IPS DF 6.9 (cell line): ENCODE measurements at places on chromosomes 6 and 20.

DNA sequence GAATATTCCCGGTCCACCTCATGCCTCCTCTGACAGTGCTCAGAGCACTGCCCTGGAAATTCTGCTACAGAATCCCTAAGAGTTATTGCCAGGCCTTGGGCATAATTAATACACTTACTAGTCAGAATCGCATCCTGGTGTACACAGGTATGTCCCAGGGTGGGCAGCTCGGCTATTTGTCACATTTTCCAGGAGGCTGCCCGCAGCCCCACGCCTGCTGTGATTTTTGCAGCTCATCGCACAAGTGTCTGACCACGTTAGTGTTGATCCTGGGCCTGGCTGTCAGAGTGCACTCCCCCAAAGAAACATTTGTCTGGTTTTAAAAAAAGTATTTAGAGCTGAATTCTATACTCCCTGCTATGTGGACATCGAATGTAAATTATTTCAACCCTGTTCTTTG is 105.4 kb downstream of the CD83 start:
- H3K36me3 ChIP-seq: no peaks in the 10 kb centered on the region
- H3K27me3 ChIP-seq: no peaks in the 10 kb centered on the region
- no peak for DNase-seq
- H3K4me1 ChIP-seq: no peaks in the 10 kb centered on the region

- H3K27me3 ChIP-seq: no peaks in the 10 kb centered on the region
- DNase-seq: no peak
- no peak overlapping the region for H3K4me3 ChIP-seq
- no peak overlapping the region for H3K27ac ChIP-seq
Measured at GRCh38 chr20:11281240-11281639, 607.4 kb upstream of the JAG1 start.

- H3K4me3 ChIP-seq: no peak overlapping the region
- no peak for DNase-seq
- H3K4me1 ChIP-seq: no peaks in the 10 kb centered on the region; the same call in 1 of the 2 replicates
- H3K27ac ChIP-seq: no peak overlapping the region
Measured at GRCh38 chr6:154852687-154853086, 119.5 kb downstream of the SCAF8 start.

GRCh38 chr6:7048894-7049293 is 58.9 kb upstream of the RREB1 start:
- DNase-seq: no peak
- H3K4me1 ChIP-seq: no peaks in the 10 kb centered on the region
- no peak overlapping the region for H3K4me3 ChIP-seq
- H3K36me3 ChIP-seq: no peaks in the 10 kb centered on the region
- H3K27ac ChIP-seq: no peak overlapping the region

DNA sequence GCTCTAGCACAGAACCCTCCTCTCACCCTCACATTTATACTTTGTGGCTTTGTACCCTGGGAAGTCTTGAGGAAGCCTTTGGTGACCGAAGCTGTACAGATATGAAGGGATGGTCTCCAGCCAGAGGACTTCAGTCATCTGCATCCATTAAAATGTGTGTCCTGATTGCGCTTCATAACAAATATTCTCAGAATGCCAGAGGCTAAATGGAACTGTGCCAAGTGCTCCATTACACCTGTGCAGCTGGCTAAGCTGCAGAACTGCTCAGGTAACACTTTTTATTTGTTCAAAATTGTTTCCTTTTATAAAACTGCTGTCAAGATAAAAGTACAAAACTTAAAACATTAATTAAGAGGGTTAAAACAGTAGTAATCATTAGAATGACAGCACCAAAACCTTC is 22.3 kb downstream of the TPBG start:
- H3K4me3 ChIP-seq: no peak overlapping the region
- H3K4me1 ChIP-seq: no peaks in the 10 kb centered on the region
- no peak for DNase-seq
- H3K36me3 ChIP-seq: no peaks in the 10 kb centered on the region
- H3K27ac ChIP-seq: no peak overlapping the region
- no peaks in the 10 kb centered on the region for H3K27me3 ChIP-seq

GRCh38 chr20:45347936-45348778 is at the start of gene SDC4:
Gene SDC4 (minus strand): TSS chr20:45348424. CDS start chr20:45348384, 40 bp downstream.
- H3K4me1 ChIP-seq: peaks cover 16% of the 10 kb centered on the region
- H3K36me3 ChIP-seq: no peaks in the 10 kb centered on the region
- no peaks in the 10 kb centered on the region for H3K27me3 ChIP-seq

DNA sequence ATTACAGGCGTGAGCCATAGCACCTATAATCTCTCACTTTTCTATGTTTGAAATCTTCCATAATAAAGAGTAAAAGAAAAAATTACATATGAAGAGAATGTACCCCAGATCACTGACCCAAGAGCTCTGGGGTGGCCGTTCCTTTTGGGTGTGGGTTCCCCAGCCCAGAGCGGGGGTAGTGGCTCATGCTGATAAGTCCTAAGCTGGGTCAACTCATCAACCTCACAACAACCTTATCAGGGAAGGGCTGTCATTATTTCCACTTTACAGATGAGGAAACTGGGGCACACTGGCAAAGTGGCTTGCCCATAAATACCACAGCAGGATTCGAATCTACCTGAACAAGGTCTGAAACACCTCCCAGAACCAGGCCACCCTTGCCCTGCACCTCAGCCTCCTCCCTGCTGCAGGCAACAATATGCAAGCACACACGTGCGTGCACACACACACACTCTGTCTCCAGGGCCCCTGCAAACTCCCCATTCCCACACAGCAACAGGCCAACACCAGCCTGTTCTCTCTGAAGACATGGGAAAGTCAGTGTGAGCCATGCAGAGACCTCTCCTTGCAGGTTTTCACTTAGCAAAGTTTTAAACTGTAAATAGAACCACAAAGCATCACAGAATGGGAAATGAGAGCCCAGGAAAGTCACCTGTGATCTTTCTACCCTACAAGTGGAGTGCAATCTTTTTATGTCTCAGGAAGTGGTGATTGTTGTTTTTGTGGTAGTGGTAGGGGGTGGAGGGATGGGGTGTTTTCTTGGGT is 27.7 kb downstream of the BFSP1 start:
- H3K27me3 ChIP-seq: no peaks in the 10 kb centered on the region
- H3K4me1 ChIP-seq: no peaks in the 10 kb centered on the region

- no peaks in the 10 kb centered on the region for H3K4me1 ChIP-seq
- H3K4me3 ChIP-seq: no peak overlapping the region
- no peak overlapping the region for H3K27ac ChIP-seq
Measured at GRCh38 chr20:20732641-20733040, 20.2 kb upstream of the RALGAPA2 start.

DNA sequence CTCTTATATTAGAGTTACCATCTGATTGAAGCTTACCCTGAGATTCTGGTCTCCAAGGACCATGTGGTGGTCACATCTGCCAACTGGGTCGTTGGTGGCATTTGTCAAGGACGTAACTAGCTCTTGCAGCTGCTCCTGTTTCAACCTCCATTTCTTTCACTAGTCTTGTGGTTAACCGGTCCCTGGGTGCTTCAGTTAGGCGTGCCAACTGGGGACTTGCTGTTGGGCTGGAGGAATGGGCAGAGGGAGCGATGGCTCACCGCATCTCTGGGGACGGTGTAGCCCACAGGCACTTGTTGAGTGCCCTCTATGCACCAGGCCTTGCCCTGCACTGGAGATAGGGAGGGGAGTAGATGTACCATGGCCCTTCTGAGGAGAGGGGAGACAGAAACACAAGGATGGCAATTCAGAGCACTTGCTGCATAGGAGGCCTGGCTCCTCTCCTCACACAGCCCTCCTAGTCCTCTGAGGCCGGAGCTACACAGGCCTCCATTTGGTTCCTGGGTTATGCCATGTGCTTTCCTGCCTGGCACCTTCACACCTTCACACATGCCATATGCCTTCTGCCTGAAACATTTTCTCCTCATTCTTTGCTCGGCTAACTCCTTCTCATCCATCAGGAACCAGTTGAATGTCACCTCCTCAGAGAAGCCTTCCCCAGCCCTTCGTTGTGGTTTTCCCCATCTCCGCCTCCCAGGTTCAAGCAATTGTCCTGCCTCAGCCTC is 20.0 kb upstream of the ASXL1 start:
- no peak for DNase-seq
- no peak overlapping the region for H3K27ac ChIP-seq
- no peak overlapping the region for H3K4me3 ChIP-seq
- H3K27me3 ChIP-seq: no peaks in the 10 kb centered on the region
- no peaks in the 10 kb centered on the region for H3K36me3 ChIP-seq

DNA sequence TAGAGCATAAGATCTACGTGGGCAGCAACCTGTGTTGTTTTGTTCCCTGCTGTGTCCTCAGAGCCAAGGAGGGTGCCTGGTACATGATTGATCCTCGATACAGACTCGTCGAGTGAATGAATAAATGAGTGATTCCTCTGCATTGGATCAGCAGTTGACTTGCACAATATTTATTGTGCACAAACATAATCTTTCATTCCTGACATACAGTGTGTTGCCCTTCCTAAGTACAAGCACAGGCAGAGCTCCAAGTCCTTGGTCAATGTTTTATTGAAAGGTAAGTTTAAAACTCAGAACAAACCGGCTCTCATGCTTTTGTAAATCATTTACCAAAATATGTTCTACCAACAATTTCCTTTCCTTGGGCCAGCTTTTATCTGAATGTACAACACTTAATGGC is 57.4 kb downstream of the STMND1 start:
- no peak for DNase-seq
- H3K4me1 ChIP-seq: no peaks in the 10 kb centered on the region
- H3K27me3 ChIP-seq: no peaks in the 10 kb centered on the region
- no peak overlapping the region for H3K4me3 ChIP-seq
